ENCODE measurements at places on chromosomes 5 and 9.

GRCh38 chr9:69483886-69484422 lies 158.9 kb downstream of the ENTREP1 start:
- DNase-seq, result no peak

DNA sequence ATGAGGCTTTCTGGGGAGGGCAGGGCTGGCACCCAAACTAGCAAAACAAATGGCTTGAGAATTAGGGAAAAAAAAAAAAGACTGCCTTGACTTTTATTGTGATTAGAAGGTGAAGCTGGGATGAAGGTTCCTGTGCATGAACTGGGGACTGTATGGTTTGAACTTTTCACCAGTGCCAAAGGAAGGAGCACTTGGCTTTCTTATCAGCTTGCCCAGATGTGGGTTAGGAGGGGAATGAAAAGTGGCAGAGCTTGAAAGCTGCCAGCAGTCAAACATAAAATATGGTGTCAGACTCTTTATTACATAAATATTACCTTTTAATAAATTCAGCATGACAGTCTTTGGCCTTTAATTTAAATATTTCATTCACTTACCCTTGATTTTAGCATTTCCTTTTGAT lies 182.5 kb downstream of the PSAT1 start:
- no peak for DNase-seq

DNA sequence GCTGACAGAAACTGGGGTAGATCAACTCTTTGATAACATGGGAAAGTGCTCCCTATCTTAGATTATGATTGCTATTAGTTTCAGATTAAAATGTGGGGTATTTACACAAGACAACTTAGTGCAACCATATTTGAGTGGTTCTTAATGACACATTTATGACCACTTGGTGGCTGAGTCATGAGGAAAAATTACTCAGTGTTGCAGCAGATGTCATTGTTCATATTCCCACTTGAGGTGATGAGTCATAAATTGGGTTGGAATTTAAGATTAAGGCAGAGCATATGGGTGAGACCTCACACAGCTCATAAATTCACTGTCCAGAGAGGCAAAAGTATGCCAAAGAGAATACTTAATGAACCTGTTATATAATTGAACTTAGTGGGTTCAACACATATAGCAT lies 408.3 kb downstream of the DMRT2 start:
- no peak for DNase-seq

- no peak for DNase-seq
These were observed 1.5 kb downstream of the CA9 start for GRCh38 chr9:35675204-35675603.

DNA sequence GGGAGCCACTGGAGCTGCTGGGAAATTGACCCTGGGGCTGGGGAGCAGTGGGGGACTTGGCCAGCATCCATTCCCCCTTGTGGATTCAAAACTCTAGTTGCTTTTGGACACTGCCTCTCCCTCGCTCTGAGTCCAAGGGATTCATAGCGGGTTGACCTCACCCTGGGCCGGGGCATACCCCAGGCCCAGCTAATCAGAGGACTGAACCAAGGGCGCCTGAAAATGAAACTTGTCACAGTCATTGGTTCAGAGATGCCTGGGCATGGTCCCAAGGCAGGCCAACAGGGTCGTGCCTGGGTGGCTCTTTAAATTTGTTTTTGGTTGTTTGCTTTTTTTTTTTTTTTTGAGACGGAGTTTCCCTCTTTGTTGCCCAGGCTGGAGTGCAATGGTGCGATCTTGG lies 22.6 kb downstream of the STK10 start:
- DNase-seq, result no peak

All from activated CD8-positive, alpha-beta memory T cell treated with anti-CD3 and anti-CD28 coated beads for 1 hour (primary cell).